MV-4-11 (cell line): ENCODE measurements at places on chromosomes 11 and 22.

GRCh38 chr22:21030621-21031544 is 1.5 kb downstream of the SLC7A4 start:
- DNase-seq, result no peak

GRCh38 chr11:83736684-83737083 is 450.5 kb upstream of the CCDC90B start:
- DNase-seq, result no peak

DNA sequence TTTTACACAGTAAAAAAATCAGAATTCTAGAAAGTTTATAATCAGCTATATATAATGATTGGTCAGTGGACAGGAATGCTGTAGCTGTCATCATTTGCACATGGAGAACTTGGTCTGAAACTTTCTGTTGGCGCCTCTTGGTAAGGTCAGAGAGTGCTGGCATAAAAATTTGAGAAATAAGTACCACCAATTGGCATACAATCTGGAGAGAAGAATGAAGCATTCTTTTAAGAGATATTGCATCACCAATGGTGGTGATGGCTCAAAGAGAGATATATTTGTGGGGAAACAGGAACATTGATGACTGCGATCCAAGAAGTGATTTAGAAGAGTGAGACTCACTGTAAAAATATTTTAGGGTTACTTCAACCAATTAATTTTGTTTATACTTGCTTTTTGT is 19.8 kb upstream of the OOSP1 start:
- peak; percentile 43 for DNase-seq

DNA sequence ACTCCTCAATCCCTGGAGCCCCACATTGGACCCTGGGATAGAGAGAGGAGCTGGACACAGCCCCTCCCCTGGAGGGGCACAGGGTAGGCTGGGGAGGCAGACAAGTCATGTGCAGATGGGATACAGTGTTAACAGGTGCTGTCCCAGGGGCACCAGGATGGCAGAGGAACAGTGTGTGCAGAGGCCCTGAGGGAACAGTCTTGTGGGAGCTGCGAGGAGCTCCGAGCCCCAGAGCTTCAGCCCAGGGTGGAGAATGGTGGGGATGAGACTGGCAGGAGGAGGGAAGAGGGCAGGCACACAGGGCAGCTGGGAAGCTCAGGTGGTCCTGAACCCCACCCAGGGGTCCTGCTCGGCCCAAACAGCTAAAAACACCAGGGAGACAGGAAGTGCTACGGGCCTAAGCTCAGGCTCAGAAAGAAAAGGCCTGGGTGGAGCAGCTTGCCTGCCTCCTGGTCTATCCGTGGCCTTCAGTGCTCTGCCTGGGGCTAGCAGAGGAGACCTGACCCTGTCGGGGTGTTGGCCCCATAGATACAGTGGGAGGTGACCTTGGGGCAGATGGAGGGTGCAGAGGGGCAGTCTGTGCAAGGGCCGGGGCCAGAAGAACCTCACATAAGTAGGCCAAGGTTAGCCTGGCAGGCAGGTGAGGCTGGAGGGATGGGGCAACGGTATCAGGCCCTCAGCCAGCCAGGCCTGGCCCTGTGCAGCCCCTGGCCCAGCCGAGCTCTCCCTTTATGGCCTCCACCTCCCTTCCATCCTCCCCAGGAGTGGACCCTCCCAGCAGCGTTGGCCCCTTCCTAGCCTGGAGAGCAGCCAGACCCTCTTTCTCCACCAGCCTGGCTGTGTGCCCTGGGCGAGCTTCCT is 15.4 kb downstream of the CAPN5 start:
- DNase-seq, result no peak

GRCh38 chr11:118175993-118176777 is at the start of gene SCN2B:
SCN2B (minus strand) TSS chr11:118176639; CDS start chr11:118176431, 208 bp downstream.
- no peak for DNase-seq

DNA sequence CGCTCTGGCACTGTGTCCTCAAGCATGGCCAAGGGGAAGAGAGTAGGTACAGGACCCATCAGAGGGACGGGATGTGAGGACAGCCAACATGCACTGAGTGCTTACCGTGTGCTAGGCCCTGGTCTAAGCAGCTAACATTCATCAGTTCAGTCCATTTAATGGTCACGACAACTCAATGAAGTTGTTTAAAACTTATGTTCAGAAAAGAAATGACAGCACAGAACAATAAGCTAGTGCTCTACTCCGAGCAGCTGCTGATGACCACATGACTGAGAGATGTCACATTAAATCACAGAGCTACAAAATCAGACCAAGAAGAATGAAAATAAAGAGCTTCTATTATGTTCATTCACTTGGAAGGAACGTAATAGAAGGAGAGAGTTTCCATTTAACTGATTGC is 26.3 kb downstream of the PRDM10 start:
- DNase-seq, result no peak

GRCh38 chr11:10926801-10927211 is 69.0 kb upstream of the ZBED5 start:
- no peak for DNase-seq

DNA sequence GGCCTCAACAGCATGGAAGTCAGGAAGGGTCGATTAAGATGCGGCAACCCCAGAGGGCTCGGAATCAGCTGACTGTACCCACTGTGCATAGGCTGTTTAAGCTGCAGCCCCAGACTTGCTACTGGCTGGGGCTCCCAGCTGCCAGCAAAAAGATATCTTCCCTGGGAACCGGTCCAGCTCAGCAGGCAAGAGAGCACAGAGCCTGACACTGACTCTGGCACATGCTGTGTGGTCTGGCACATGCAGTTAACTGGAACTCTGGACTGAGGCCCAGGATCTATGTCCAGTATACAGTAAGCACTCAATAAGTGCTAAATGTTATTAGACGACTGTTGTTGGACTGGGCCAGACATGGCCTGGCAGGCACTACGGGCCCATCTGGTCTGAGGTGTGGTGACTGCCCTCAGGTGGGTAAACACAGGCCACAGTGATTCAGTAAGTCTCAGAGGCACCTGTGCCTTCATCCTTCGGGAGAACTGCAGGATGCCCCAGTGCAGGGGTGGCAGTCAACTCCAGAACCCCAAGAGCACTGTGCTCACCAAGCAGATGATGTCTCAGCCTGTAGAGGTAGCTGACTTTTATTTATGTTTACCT is 87.6 kb downstream of the LARGE1 start:
- DNase-seq, result no peak
